ENCODE measurements at places on chromosomes 7 and 10.

GRCh38 chr10:130362308-130362761 lies 226.1 kb downstream of the GLRX3 start:
- DNase-seq, result no peak

- DNase-seq, result no peak
These were observed 9.9 kb downstream of the RHEB start for GRCh38 chr7:151509670-151510333.

- no peak for DNase-seq
These were observed 20.7 kb upstream of the ADRB1 start for GRCh38 chr10:114022766-114023597.

GRCh38 chr10:106626371-106626770 lies 538.1 kb downstream of the SORCS1 start:
- no peak for DNase-seq

All from CD4-positive, alpha-beta T cell treated with Interleukin-6 at 100 ng/mL for 8 hours (primary cell).